ENCODE measurements at places on chromosomes 3 and 15.

GRCh38 chr3:107600780-107601179 is 78.0 kb downstream of the BBX start:
- DNase-seq, result no peak

- no peak for DNase-seq
Observed at GRCh38 chr3:188711881-188712247, 459.9 kb upstream of the TPRG1 start.

GRCh38 chr15:39669661-39670060 is 88.8 kb downstream of the THBS1 start:
- DNase-seq, result no peak

DNA sequence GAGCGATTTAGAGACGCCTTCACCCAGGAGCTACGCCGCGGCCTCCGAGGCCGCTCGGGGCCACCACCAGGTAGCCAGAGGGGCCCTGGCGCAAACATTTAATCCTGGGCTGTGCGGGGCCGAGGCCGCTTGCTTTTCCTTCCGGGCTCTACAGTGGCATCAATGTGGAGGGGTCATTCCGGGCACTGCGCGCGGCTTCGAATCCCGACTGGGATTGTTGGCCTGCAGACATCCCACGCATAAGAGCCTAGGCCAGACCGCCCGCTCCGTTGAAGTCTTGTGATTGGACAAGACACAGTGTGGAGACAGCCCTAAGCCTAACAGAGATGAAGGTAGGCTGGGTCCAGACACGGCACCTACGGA is 568 bp upstream of the NCBP2 start:
- peak; percentile 29 for DNase-seq

- DNase-seq, result no peak
Observed at GRCh38 chr3:41912280-41912679, 49.6 kb downstream of the ULK4 start.

- DNase-seq, result no peak
Observed at GRCh38 chr3:142566096-142566495, 12.4 kb downstream of the ATR start.

DNA sequence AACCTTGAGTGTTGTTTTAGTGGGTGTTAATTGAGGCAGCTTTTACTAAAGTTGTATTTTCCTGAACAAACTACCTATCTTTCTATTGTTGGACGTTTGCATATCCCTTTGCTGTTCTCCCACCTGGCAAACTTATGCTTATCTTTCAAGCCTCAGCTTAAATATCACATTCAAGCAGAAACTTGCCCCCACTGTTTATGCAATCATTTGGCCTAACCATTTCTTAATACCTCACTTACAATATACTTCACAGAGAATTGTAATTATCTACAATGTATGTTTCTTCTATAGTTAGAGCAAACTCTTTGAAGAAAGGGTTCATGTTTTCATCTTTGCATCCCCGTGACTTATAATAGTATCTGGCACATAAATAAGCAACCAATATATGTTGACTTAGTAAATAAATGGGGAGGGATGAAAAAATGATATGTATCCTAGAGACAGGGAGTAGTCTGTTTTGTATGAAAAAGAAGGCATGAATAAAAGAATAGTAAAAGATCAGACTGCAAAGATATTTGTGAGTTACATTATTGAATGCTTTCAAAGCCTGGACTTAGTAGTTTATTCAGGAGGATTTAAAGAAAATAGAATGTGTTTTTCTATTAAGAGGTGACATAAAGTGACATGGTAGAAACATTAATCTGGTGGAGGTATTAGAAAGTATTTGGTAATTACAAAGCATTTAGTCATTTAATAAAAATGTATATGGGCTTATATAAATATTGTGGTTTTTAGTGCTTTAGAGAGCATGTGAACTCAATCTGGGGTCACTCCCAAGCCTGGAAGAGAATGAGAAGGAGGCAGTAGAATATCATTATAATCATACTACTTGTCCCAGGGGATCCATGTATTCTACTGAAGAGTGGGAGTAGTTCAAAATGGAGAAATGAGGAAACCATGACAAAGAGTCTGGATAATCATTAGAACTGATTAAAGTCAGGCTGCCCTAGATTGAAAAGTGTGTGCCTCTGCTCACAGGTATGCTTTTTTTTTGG is 60.0 kb upstream of the DCBLD2 start:
- DNase-seq, result no peak

DNA sequence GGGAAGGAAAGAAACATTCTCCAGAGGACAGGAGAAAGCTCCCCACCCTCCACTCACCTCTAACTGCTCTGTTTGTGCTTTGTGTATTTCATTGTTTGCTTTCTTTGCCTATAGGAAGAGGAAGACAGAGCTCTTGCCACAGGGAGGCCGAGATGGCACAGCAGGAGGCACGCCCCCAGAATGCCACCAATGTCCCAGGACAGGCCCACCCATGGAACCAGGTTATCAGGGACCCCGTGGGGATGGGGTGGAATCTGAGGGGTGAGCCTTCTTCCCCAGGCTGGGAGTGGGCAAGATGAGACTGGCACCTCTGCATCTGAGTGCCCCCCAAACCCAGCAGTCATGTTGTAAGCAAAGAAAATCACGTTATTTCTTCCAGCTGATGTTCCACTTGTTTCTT is 155.8 kb downstream of the TBC1D2B start:
- no peak for DNase-seq

Measured in kidney capillary endothelial cell (primary cell).